ENCODE measurements at places on chromosomes 11 and 22.

GRCh38 chr11:86515297-86516094 lies 140.8 kb downstream of the CCDC81 start:
- no peak for DNase-seq

DNA sequence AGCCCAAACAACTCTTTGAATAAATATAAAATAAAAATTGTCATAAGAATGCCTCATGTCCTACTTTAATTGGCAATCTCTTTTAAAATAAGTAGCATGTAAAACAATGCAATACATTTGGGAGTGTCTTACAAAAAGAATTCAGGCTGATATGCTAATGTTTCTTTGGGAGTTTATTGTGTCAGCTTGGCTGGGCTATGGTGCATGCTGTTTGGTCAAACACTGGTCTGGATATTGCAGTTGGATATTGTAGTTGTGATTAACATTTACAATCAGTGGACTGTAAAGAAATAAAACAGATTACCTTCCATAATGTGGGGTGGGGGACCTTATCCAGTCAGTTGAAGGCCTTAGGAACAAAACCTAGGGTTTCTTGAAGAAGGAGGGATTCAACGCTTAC lies 37.0 kb upstream of the B3GAT1 start:
- DNase-seq: no peak

DNA sequence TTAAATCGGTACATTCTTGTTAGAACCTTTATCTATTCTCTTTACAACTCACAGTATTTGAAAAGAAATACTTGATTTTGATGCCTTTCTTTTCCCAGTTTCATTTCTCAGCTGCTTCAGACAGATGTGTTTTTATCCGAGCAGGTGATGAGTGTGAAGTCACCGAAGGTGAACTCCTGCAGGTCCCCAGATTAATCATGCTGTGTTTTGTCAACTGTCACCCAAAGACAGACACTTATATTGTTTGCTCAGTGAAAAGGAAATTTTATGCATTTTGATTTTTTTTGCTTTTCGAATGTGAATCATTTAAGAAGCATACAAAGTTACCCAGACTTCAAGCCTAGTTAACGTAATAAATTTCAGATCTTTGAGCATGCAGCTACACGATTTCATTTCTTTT lies 7.8 kb upstream of the TMPRSS13 start:
- no peak for DNase-seq

DNA sequence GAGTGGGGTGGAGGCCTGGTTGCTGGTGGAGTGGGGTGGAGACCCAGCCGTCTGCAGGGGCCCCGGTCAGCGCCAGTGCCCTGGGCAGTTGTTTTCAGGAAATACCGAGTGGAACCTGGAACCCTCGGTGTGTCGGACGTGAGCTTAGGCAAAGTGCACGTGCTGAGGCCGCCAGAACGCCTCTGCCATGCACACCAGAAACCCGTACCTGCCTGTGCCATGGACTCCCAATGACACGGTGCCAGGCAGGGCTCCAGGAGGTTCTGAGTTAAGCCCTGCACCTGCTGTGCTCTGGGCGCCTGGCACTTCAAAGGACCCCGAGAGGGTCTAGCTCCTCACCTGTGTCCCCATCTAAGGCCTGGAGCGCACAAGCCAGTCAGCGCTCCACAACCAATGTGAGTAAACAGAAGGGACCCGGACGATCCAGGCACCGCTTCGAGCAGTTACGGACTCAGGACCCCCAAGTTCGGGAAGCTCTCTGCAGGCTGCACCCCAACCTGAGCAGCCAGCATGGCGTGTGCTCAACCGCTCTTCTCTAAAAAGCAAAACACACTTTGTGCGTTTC lies 12.3 kb downstream of the TOLLIP start:
- DNase-seq: no peak

GRCh38 chr11:84419616-84420015 lies 1133.4 kb upstream of the CCDC90B start:
- no peak for DNase-seq

All from NK-92 treated with Interleukin-12 subunit alpha and Interleukin-12 subunit beta, amount 100 ng/mL, for 24 hours (cell line).